ENCODE measurements at places on chromosomes 16 and 17.

- DNase-seq: peak; percentile 27
Observed at GRCh38 chr16:72939247-72939646, 108.7 kb downstream of the ZFHX3 start.

DNA sequence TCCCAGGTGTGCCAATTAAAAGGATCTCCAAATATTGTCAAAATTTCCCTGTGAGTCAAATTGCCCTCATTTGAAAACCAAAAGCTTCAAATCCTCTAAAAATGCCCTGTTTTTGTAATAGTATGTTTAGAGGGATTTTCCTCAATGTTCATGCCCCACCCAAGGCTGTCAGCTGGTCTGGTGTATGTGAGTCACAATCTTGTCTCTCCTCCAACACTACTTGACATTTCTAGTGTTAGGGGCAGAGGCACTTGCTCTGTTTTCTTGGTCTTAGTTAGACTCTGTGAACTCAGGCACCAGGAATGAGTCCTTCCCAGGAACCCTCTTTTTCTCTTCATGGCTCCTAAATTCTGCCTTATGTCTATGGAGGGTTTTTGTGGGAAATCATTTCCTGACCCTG lies 634.8 kb downstream of the KCNJ2 start:
- DNase-seq: peak; percentile 54

GRCh38 chr16:66844342-66845079 lies at the start of gene CA7:
CA7 (plus strand) TSS chr16:66844414; CDS start chr16:66844488, 74 bp downstream.
- DNase-seq: no peak

DNA sequence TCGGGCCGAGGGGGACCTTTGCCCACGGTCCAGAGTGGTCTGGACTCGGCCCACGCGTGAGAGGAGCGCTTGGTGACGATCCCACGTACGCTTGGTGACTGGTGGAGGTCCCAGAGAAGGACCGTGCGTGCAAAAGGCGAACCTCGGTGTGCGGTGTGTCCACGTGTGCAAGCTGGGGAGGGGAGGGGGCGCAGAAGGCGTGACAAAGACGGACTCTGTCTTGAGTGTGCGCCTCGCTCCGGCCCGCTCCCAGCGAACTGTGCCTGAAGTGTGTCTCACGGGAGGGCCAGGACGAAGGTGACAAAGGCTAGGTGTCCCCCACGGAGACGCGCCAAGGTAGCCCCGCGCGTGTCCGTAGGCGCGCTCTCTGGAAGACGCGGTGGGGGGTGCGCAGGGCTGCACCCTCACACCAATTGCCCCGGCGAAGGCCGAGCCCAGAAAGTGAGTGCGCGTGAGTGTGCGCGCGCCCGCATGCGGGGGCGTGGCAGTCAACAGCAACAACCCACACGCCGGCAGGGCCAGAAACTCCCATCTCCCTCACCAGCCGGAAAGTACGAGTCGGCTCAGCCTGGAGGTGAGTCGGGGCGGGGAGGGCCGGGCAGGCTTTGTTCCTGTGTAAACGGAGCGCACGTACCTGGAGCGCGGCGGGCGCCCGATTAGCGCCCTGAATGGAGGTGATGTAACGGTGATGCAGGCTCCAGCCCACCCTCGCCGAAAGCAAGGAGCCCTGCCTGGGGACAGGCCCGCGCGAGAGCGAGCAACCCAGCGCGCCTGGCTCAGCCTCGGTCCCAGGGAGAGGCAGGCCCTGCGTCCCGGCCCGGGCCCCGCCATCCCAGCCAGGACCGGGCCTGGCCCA lies at the start of gene GPRC5C:
Gene GPRC5C (plus strand): TSS at position 521 of the 856 bp plus-strand sequence. CDS start 7,689 bp downstream, outside the sequence.
- DNase-seq: peak; percentile 33

GRCh38 chr16:88208112-88208511 lies 174.6 kb upstream of the ZNF469 start:
- DNase-seq: no peak

DNA sequence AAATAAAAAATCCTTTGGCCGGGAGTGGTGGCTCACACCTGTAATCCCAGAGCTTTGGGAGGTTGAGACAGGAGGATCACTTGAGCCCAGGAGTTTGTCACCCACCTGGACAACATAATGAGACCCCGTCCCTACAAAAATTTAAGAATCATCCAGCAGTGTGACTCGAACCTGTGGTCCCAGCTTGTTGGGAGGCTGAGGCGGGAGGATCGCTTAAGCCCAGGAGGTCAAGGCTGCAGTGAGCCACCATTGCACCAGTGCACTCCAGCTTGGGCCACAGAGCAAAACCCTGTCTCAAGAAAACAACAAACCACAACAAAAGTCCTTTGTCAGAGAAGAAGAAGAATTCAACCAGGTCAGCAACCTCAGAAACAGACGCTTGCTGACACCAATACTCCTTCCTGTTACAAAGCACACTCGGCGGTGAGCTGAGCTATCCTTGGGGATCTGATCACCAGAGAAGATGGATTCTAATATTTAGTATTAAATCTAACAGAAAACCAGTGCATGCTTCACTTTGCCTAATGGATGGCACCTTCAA lies 12.9 kb upstream of the PVALEF start:
- no peak for DNase-seq

DNA sequence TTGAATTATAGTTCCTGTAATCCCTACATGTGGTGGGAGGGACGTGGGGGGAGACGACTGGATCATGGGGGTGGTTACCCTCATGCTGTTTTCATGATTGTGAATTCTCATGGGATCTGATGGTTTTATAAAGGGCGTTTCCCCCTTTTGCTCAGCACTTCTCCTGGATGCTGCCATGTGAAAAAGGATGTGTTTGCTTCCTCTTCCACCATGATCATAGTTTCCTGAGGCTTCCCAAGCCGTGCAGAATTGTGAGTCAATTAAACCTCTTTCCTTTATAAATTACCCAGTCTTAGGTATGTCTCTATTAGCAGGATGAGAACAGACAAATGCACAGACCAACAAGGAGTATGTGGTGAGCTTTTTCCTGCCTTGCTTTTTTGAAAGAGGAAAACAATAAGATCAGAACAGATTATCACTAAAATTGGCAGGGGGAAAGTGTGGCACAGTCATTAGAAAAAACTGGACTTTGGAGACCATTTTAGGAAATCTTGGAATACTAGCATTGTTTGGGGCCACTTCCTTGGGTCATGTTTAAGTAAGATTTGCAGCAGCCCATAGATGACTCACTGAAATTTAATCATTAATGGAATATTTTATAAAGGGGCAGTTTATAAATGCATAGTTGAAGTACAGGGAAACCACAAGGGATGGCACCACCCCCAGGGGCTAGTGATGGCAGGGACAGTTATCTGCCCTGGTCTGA lies 352.8 kb downstream of the CDH13 start:
- DNase-seq: no peak

- DNase-seq: peak; percentile 50
Observed at GRCh38 chr16:59758848-59759247, 1024.7 kb upstream of the GOT2 start.

- DNase-seq: no peak
Observed at GRCh38 chr17:77742579-77742978, 215.9 kb upstream of the TNRC6C start.

DNA sequence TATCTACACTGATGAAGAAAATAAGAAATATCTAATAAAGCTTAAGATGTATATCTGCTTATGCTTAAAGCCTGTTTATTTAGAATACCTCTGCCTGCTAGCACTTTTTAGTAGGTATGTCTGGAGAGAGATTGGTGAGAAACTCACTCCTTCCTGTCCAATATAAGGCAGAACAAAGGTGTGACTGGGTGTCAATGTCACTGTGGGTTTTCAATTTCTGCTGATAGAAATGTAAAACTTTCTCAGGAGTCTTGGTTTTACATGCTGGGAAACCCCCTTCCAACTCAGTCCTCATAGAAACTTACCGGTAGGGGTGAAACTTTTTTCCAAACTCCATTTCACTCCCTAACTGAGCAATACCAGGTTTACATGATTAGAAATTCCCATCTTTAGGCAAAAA lies 17.8 kb upstream of the MPHOSPH6 start:
- no peak for DNase-seq

DNA sequence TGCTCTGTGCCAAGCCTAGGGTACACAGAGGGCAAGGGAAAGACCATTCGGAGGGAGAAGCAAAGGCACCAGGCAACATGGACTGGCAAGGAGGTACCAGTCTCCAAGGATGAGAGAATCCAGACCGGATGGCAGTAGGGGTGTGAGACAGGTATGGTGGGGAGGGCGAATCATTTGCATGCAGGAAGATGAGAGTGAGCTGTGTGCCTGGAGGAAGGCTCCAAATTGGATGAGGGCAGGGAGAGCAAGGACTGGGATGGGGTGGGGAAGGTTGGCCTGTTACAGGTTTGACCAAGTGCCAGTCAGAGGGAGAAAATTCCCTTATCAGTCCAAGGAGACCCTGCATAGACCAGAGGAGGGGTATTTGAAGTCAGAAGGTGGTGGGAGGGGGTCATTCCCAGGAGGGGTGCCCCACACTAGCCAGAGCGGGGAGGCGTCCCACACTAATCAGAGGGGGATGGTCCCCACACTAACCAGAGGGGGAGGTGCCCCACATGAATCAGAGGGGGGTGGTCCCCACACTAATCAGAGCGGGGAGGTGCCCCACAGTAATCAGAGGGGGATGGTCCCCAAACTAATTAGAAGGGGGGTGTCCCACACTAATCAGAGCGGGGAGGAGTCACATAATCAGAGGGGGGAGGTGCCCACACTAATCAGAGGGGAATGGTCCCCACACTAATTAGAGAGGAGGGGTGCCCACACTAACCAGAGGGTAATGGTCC lies 737 bp downstream of the CANT1 start:
- DNase-seq: no peak

GRCh38 chr16:12729448-12729847 lies 74.2 kb downstream of the CPPED1 start:
- peak; percentile 65 for DNase-seq

DNA sequence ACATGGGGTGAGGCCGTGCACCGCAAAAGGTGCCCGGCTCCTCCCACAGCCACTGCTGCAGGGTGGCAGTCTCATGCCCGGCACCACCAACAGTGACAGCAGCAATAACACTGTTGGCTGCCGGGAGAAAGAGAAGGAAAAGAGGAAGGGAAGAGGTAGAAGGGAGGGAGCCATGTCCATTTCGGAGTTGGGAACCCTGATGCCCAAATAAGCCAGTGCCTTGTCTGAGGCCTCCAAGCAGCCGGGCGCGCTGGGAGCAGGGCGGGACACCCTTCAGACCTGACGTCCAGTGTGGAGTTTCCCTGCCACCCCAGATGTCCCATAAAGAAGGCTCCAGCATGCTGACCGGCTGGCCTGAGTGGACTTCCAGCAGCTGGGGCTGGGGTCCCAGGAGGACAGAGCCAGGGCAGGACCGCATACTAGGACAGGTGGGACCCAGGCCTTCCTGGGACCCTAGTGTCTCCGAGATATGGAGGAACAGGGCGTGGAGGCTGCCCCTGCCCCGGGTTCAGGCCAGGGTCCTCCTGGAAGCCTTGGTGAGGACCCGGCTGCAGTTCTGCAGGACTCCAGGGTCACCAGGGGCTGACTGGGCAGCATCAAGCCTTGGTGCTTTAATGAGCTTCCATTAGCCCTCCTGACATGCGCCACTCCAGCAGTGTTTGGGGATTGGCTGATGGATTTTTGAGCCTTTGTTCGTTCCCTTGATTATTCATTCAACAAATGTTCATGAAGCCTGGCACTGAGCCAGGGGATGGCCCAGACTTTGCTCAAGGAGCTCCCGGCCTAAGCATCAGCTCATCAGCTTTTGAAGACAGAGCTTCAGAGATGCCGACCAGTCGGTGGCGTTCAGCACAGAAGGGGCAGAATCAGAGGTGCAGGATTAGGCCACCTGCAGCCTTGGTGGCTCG lies 223.6 kb upstream of the CIBAR2 start:
- DNase-seq: no peak

- DNase-seq: no peak
Observed at GRCh38 chr17:32124985-32125847, 17.1 kb upstream of the RHOT1 start.

GRCh38 chr17:47959825-47960655 lies 2.4 kb upstream of the PRR15L start:
- no peak for DNase-seq

DNA sequence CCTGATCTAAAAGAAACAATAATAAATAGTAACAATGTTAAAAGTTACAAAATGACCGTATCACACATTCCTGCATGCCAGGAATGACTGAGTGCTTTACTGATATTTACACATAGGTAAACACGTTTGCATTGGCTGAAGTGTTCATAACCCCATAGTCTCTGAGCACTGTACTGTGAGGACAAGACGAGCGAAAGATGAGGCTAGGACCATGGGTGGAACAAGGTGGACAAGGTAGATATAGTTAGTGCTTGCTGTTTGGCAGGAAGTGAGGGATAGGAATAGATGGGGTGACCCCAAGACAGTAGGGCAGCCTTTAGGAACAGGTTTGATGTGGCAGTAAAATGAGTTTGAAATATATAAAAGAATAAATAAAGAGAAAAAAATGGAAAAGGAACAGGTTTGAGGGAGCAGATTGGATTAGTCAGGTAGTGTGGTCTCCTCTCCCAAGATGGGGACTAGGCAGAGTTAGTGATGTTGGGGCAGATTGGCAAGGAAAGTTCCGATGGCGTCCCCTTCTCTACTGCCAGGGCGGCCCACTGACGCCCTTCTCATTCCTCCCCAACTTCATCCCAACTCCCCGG lies 452 bp upstream of the E2F4 start:
- DNase-seq: no peak
